C1 segment of cervical spinal cord (tissue), 14 donors: ENCODE measurements at places on chromosomes 11 and 22.

GRCh38 chr11:7154881-7155361 is 66.1 kb downstream of the RBMXL2 start:
- DNase-seq = no peak

GRCh38 chr11:134226806-134227325 is 2.4 kb downstream of the VPS26B start:
- DNase-seq = no peak

DNA sequence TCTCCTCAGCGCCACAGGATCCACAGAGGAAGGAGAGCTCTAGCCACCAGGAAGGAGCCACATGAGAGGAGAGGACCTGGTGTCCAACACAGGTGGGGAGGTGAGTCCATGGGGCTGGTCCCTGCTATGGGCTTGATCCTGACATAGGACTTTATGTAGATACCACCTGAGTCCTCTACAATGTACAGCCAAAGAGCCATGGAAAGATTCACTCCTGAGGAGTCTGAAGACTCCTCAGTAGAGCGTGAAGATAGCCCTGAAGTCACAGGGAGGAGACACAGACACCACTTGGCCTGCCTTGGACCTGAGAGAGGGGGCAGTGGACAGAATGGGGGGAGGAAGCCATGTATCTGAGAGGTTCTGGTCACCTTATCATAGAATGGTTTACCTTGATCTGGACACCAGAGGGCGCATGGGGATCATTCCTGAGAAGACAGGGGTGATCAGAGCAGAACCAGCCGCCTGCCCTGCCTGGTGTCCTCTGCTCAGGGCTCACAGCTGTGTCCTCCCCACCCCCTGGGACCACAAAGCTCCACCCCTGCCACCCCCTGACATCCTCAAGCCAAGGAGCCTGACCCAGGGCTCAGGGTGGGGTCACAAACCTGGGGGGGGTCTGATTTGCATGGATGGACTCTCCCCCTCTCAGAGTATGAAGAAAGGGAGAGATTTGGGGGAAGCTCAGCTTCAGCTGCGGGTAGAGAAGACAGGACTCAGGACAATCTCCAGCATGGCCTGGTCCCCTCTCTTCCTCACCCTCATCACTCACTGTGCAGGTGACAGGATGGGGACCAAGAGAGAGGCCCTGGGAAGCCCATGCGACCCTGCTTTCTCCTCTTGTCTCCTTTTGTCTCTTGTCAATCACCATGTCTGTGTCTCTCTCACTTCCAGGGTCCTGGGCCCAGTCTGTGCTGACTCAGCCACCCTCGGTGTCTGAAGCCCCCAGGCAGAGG is 77.0 kb downstream of the ZNF280B start:
- peak; percentile 35 for DNase-seq

DNA sequence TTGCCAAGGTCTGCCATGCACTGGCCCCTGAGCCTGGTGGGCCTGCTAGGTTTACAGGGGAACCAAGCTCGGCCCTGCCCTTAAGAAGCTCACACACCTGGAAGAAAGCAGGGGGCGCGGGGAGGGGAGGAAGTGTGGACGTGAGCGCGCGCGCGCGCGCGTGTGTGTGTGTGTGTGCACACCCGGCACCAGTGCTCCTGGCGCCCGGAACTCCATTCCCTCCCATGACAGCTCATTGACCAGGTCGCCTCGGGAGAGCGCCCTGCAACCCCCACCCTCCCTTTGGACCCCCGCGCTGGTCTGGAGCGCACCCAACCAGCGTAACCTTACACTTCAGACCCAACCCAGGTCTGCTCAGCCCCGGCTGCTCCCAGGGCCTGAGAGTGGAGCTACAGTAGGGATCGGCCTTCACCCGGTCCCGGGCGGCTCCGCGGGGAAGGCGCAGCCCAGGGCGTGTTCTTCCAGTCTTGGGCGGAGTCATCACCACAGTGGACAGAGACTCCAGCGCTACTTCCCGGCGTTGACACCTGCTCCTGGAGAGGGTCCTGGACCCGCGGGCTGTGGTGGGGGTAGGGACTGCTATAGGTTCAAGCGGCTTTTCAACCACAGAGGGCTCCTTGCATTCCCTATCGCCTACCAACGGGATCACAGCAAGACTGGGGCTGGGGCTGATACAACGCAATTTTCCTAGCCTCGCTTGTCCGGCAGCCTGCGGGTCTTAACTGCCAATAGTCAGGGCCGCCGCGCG is 1.5 kb downstream of the GALNT18 start:
- DNase-seq = no peak

DNA sequence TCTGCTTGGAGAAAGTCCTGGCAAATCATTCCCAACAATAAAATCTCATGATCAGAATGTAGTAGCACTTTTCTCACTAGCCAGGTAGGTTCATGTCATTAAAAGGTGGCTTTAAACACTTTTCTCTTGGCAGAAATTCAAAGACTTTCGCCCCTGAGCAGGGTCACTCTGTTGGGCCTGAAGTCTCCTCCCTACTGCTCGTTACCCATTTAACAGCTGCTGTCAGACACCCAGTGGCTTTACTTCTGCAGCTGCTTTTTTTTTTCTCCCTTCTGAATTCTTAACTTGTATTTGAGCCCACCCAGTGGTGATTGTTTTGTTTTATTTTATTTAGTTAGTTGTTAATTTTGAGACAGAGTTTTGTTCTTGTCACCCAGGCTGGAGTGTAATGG is 25.0 kb downstream of the ARHGAP8 start:
- DNase-seq = no peak

GRCh38 chr11:34859496-34859895 is 56.7 kb downstream of the APIP start:
- no peak for DNase-seq

GRCh38 chr11:118033443-118033842 is 43.4 kb upstream of the TMPRSS4 start:
- no peak for DNase-seq

DNA sequence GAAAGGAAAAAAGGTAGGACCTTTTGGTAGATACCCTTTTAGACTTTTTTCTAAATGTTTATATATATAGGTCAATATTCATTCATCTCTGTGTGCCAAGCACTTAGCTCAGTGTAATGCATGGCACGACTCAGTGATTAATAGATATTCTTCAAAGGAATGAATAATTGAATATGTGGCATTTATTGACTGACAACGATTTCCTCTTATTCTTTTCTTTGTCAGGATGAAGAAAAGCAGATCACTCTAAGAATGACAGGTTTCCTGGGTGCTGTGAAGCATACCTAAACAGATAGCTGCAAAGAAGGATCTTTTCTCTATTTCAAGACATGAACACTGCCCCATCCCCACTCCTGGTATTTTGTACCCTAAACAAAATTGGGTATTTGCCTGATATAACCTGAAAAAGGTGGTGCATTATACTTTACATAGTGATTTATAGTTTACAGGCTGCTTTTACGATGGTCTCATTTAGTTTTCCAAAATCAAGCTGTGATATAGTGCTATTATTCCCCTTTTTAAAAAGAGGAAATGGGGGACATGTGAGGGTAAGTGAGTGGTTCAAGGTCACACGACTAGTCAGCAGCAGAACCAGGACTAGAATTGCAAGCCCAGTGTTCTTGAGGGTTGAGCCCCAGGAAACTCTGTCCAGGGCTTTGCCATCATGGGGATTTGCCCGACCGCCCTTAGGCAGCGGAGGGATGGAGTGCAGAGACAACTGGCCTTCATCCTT is 32.9 kb upstream of the CLMP start:
- no peak for DNase-seq

GRCh38 chr11:59223611-59224010 is 10.9 kb upstream of the MPEG1 start:
- DNase-seq = no peak

DNA sequence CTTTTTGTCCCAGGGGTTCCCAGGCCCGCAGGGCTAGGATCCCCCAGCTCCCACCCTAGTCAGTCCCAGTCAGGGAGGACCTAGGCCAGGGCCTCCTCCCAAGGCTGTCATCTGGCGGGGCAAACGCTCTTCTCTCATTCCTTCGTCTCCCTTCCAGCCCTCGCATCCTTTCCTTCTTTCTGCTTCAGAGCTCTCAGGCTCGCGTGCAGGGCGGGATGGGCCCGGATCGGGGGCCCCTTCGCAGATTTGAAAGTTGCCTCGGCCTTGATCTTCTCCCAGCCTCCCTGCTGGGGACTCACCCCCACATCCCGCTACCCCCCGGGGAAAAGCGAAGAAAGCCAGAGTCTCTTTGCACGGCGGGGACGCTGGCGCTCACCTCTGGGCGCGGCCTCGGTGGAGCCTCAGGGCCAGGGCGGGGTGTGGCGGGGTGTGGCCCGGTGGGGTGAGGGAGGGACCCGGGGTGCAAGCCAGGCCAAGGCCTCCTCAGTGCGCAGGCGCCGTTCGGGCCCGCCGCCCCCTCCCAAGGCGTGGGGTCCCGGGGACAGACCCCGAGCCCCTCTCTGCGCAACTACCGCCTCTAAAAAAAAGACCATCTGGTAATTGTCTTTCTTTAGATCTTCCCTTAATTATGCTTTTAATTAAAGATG is 14.8 kb upstream of the PAX6 start:
- no peak for DNase-seq

- DNase-seq = no peak
Measured at GRCh38 chr22:19478045-19478900, 720 bp downstream of the UFD1 start.

GRCh38 chr22:49994361-49995040 is 18.1 kb downstream of the IL17REL start:
- no peak for DNase-seq
